ENCODE measurements at places on chromosomes 3 and 15.
A peak's percentile ranks its signal among the peaks of the same experiment; 100 is the strongest.

DNA sequence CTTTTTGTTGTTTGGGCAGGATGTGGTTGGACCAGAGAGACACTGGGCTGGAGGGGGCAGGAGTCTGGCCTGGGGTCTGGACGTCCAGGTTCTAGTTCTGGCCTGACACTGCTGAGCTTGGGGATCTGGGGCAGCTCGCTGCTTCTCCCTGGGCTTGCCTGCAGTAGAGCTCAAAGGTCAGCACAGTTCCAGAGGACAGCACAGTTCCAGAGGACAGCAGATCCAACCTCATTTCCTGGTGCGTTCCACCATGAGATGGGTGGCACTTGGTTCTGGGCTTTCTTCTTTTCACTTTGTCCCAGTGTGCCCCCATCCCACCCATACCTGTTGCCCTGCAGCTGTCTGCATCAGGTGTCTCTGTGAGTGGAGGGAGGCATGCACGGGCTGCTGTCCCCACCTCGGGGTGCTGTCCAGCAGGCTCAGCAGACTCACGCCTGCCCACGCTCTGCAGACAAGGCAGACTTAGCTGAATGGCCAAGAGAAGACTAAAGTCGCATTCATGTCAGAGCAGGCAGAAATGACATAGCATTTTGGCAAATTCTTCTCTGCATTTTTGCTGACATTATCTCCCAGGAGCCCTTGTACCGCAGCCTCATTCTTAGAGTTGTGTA lies 16.7 kb downstream of the CACNA2D3 start:
- no peak for DNase-seq

GRCh38 chr3:189144645-189145044 lies 27.1 kb upstream of the TPRG1 start:
- DNase-seq: no peak

- no peak for DNase-seq
Measured at GRCh38 chr3:23320586-23321570, 117.8 kb downstream of the UBE2E2 start.

- DNase-seq: no peak
Measured at GRCh38 chr3:134464064-134464688, 21.6 kb downstream of the ANAPC13 start.

DNA sequence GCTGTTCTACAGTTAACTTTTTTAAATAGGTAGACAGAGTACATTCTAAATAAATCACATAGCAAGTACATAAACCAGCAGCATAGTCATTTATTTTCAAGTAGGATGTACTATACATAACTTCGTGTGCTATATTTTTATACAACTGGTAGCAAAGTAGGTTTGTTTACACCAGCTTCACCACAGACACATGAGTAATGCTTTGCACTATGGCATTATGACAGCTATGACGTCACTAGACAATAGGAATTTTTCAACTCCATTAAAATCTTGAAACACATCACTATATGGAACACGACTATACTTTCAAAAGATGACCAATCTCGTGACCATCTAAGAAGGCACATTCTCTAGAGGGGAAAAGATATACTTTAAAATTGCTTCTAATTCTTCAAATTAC lies 3.5 kb downstream of the TEX55 start:
- DNase-seq: no peak

- peak; percentile 12 for DNase-seq
Measured at GRCh38 chr3:36843065-36844051, 79.0 kb upstream of the DCLK3 start.

DNA sequence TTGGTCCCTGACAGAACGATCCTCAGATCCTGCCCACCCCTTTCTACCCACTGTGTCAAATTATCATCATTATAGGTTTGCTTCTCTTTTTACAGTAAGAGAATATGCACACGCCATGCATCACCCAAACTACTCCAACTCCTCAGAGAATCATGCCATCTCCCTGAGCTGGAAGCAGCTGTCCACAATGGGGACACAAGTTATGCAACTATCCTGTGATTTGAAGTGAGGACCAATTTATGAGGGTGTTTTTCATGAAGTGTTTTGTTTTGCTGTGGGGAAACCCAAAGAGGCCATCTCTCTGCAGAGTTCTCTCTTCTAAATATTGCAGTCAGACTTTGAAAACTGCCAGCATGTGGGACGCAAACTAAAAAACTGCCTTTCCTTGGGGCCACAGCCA lies 35.8 kb upstream of the TNFSF10 start:
- DNase-seq: no peak

GRCh38 chr3:331881-332280 lies 135.3 kb downstream of the CHL1 start:
- no peak for DNase-seq

GRCh38 chr3:126441256-126441880 lies 34.3 kb downstream of the ZXDC start:
- no peak for DNase-seq

DNA sequence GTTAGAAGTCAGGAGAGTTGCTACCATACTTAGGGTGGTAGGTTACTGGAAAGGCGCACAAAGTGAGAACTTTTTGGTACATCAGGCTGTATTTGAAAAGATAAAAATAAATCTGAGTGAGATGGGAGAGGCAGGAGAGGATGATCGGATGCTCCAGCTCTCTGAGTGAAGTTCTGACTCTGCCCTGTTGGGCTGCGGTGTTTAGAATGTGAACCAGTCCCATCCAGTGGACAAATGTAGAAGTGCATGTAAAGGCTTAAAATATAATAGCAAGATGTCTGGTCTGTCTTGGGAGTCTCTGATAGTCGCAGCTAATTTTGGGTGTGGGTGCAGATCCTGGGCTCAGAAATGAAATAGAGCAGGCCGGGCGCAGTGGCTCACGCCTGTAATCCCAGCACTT lies 30.4 kb downstream of the ACKR2 start:
- peak; percentile 56 for DNase-seq

Measured in HTR-8/SVneo (cell line).